ENCODE measurements at places on chromosomes 7 and 10.

DNA sequence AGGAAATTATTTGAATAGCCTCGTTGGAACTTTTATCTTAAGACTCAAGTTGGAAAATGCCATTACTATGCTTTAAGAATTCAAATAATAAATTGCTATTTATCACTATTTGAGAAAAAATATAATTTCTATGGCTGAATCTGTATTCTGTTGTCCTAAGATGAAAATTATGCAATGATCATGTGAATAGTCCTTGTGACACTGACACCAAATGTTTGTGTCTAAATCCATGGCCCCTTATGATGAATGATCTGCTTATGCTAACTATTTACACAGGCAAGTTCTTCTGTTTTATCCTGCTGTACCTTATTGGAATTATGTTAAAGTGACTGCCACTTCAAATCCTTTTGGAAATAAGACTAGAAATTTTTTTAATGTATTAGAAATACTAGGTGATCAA lies 208.7 kb downstream of the DOCK4 start:
- DNase-seq, result no peak

DNA sequence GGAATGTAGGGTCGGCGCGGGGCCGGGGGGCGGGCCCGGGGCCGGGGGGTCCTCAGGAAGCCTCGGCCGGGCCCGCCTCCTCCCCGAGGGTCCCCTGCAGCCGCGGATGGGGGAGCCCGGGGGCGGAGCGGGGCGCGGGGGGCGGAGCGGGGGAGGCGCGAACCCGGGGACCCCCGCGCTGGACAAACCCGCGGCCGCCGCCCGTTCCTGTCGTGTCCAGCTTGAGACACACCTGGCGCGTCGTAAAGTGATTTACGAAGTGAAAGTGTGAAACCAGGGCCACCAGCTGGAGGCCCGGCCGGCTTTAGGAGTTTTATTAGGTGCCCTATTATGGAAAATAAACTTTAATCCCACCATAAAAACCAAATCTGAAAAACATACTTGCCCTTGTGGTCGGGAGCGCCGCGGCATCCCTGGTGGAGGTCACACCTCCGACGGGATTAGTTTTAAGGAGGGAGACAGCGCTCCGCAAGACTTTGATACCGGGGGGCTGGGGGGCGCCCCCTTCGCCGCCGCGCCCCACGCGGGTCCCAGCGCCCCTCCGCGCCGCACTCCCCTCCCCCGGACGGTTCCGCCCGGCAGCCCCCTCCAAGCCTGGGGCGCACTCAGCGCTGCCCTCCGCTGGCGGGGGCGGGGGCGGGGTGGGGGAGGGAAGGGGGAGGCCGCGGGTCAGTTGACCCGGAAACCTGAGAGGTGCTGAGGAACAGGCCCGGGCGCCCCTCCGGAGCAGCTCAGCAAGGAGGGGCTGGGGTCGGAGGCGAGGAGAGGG lies 10.3 kb downstream of the MNX1 start:
- no peak for DNase-seq

- DNase-seq, result no peak
Measured at GRCh38 chr10:4285121-4285520, 500.1 kb upstream of the KLF6 start.

- DNase-seq, result no peak
Measured at GRCh38 chr10:122164815-122165483, 106.1 kb upstream of the BTBD16 start.

DNA sequence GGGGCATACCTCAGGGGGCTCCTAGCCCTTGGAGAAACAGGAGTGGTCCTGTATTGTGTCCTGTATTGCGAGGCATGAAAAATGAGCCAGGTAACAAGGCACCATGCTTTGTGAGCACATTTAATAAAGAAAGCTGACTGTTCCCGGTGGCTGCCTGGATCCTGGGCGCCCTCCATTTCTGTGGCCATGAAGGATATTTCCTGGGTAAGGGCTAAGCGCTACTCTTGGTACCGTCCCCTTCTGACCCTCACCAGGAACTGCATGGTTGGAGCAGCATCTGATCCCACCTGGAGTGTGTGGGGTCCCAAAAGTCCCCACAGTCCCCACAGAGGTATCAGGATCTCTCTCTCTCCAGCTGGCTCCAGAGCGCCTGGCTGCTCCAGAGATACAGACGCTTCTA lies 139.5 kb downstream of the MAPK8 start:
- no peak for DNase-seq

GRCh38 chr7:95927756-95928155 lies 155.4 kb downstream of the DYNC1I1 start:
- DNase-seq, result no peak

DNA sequence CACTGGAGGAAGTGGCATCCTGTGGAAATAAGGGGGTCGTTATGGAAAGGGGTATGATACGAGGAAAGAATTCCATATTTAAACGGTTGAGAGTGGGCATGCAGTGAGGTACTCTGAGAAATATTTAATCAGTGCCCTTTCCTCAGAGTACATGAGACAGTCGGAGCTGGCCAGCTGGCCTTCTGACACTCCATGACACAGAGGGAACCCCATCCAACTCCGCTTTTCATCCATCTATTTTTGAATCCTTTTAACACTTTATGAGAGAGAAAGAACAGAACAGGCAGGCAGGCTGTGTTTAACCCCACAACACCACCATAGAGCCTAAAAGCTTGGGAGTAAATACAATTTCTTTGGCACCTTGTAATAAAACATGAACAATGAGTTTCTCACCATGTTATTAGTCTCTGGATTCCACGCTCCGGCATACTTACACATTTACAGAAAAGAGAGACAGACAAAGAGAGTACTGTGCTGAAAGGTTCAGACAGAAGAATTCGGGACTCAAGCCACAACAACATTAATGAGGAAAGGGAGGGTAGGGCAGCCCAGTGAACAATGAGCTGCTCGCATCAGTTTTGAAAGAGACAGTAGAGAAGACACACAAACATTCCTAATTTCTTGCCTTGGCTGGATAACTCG lies 124.2 kb upstream of the PDLIM1 start:
- DNase-seq, result no peak

Data from activated CD4-positive, alpha-beta T cell treated with anti-CD3 and anti-CD28 coated beads for 1 hour (primary cell).